T-helper 1 cell (primary cell): ENCODE measurements at places on chromosomes 2 and 18.

GRCh38 chr2:200065477-200065876 lies 110.1 kb downstream of the MAIP1 start:
- no peak for DNase-seq

GRCh38 chr2:69086466-69086865 lies 73.5 kb downstream of the ANTXR1 start:
- no peak for DNase-seq

DNA sequence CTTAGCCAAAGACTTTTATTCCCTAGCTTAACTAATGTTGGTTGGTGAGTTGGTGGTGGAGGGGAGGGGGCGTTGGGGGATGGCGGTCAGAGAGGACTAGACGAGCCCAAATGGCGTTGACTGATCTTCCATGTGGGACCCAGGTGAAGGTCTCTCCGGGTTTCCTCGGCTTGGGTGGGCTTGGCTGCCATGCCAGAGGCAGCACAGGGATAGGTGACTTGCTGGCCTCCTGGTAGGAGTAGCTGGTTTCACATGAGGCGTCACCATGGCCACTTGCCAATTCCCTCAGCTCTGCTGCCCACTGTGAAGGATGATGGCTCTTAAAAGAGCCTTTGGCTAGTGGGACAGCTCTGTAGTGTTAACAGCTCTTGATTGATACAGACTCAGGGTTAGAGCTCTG lies 1337.0 kb upstream of the FAM98A start:
- DNase-seq = no peak

GRCh38 chr2:187934236-187934635 lies 357.4 kb upstream of the GULP1 start:
- DNase-seq = no peak

DNA sequence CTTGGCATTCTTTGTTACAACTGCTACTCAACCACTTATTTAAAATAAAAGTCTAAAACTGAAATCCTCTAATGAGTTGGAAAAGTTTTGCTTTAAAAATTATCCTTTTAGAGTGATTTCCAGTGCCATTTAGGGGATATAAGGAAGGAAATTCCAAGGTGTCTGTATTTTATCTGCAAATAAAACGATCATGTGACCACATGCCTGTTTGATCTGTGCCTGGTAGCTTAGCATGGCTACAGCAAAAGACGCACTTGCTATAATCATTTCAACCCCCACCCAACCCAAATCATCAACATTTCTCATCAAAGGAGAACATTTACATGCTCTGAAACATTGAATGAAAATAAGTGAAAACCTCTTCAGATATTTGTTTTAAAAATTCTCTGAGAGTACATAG lies 615.1 kb downstream of the IRS1 start:
- no peak for DNase-seq

DNA sequence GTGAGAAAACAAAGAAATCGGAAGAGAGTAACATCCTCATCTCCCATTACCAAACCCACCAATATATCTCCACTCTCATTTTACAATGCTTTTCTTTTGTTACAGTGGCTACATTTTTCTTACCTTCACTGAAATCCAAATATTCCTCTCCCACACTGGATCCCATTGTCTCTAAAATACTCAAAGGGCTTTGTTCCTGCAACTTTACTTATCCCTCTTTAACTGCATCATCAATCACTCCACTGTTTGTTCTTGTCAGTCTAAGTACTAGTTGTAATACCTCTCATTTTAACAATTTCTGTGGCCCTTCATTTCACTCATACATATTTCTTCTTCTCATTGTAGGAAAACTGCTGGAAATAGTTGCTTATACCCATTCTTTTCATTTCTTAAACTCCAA lies 464.2 kb upstream of the PIK3C3 start:
- no peak for DNase-seq

GRCh38 chr2:108637304-108637669 lies 82.0 kb upstream of the RANBP2 start:
- no peak for DNase-seq

GRCh38 chr2:163175294-163175693 lies 336.7 kb upstream of the KCNH7 start:
- no peak for DNase-seq

GRCh38 chr2:240925568-240926515 lies 19.7 kb downstream of the CROCC2 start:
- DNase-seq = no peak

GRCh38 chr2:165675551-165675968 lies 118.5 kb downstream of the GALNT3 start:
- DNase-seq = no peak

- DNase-seq = no peak
Measured at GRCh38 chr18:61738488-61738887, 154.3 kb downstream of the RNF152 start.

DNA sequence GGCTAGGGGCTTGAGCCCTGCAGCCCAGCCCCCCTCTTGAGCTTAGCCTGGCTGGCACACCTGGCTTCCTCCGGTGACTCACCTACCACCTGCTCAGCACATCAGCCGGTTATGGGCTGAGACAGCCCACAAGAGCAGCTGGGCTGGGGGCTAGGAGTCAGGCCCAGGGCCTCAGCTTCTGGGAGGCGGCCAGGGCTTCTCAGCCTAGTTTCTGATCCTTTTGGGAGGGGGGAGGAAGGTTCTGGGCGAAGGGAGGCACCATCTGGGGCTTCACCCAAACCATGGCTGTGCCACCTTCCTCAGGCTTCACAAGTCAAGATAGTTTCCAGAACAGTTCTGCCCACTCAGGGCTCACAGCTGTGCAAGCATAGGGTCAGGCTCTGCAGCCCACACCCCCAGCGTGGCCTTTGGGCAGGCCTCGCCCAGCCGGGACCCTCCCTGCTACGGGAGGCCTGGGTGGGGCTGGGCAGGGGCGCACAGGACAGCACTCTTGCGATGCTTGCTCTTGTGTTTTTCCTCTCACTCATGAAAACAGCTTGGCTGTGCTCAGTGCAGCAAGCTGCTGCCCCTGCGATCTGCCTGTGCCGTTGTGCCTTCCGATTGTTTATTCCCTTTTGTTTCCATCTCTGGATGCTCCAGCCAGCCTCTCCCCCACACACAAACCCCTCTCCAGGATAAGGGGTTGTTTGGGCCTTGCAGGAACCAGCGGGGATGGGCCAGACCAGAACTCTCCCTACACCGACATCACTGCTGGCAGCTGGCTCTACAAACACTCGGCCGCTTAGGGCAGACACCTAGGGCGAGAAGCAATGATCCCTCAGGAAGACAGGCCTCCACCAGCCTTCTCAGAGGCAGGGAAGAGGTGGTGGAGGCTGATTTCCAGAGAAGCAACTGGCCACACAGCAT lies 26.1 kb upstream of the SEMA4C start:
- no peak for DNase-seq

DNA sequence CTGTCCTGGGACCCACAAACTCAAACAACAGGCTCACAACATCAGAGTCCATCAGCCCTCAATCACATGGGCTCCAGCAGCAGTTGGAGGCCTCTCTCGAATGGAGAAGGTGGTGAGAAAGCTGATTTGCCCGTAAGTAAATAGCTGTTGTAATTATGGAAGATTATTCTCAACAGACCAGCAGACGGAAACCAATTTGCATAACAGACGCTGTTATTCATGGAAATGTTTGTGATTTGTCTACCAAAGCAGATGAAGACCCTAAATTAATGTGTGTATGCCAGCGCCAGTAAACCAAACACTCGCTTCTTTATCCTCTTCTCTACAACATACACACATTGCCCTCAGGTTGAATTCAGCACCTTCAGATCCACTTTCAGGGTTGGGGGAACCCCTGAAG lies 23.4 kb upstream of the GALNT14 start:
- no peak for DNase-seq

DNA sequence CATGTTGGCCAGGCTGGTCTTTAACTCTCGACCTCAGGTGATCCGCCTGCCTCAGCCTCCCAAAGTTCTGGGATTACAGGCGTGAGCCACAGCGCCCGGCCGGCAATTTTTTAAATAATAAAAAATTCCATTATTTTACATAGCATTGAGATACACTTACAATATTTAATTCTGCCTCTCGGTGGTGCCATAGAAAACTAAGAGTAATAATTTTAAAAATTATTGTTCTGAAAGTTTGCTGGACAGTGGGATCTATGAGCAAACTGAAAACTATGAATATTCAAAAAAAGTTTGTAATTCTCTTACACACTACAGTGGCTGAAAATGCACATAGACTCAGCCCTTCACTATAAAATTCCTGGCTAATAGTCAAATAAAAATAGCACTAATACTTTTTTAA lies 90.9 kb upstream of the STON1 start:
- DNase-seq = no peak

GRCh38 chr18:26714739-26715138 lies 150.8 kb downstream of the AQP4 start:
- DNase-seq = no peak

DNA sequence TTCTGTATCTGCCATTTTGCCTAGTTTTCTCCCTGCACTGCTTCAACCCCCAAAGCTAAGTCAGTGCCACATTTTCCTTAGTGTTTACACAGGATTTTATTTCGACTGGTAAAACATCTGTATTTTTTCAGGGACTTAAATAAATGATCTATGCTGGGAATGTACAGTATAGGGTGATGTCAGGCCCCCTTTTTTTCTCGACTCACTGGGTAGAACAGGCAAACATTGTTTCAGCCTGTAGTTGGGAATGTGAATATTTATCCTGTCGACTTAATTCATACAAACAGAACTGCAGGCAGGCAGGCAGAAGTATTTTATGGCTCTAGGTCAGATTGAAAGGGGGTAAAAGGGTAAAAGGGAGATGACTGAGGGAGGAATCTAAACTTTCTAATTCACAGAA lies 123.5 kb upstream of the ZFP36L2 start:
- DNase-seq = no peak

- DNase-seq = no peak
Measured at GRCh38 chr2:27033253-27033852, 588 bp downstream of the TMEM214 start.

DNA sequence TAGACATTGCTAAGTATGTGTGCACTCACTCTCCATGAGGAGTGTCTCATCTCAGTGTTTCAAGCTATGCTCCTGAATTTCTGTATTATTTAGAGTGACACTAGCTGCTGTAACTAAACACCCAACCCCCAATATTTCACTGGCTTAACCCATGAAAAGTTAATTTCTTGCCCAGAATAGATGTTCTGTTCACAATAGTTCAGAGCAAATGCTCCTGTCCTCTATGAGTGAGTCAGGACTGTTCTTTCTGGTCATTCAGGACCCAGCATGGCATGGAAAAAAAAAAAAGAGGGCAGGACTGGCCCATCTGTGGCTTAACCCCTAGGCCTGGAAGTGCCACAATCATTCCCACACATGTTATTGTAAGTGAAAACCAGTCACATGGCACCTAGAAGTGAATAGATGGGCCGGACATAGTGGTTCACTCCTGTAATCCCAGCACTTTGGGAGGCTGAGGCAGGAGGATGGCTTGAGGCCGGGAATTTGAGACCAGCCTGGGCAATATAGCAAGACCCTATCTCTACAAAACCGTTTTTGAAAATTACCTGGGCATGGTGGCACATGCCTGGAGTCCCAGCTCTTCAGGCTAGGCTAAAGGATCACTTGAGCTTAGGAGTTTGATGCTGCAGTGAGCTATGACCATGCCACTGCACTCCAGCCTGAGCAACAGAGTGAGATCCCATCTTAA lies 663.6 kb downstream of the IRS1 start:
- no peak for DNase-seq

- no peak for DNase-seq
Measured at GRCh38 chr2:74585406-74586185, 31.1 kb downstream of the DOK1 start.

GRCh38 chr18:36075862-36076587 lies 8.7 kb upstream of the RPRD1A start:
- no peak for DNase-seq

DNA sequence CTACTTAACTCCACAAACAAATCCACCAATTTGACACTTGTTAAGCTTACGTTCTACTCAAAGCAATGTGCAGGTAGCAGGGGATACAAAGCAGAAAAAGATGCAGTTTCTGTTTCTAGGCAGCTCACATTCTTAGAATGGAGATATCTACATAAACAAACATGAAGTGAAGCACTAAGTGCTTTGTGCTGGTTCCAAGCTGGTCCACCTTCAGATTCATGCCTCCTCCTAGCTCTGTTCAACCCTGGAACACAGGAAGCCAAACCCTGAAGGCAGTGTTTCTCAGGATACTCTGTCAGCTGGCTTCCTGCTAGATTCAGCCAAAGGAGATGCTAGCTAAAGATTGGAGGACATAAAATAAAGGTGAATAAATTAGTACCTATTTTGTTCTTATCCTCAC lies 55.3 kb upstream of the NOL4 start:
- DNase-seq = no peak

- DNase-seq = no peak
Measured at GRCh38 chr2:12071318-12071717, 324.9 kb downstream of the LPIN1 start.

- no peak for DNase-seq
Measured at GRCh38 chr2:70143314-70144150, 47.3 kb downstream of the C2orf42 start.

GRCh38 chr2:48725696-48726494 lies 29.6 kb downstream of the LHCGR start:
- no peak for DNase-seq

DNA sequence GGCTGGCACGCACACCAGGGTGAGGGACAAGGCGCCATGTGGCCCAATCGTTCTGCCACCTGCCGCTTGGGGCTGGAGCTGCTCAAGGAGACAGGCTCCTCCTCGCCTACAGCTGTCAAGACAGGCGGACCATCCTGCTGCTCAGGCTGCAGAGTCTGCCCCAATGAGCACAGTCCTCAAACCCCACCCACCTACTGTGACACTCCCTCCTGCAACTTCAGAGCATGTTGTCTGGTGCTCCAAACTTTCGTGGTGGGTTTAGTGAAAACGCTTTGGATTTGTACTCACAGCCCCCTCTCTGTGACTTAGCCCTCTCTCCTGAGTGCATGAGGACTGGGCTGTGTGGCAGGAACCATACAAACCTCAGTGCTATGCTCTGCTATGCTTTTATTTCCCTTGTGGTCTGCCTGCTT lies 23.2 kb upstream of the SLC35F6 start:
- no peak for DNase-seq

GRCh38 chr2:109209412-109209811 lies 80.4 kb downstream of the SH3RF3 start:
- no peak for DNase-seq
